Articular chondrocyte of knee joint (primary cell): ENCODE measurements at places on chromosomes 16 and 17. TPM values are rescaled to one million over a fixed set of nuclear protein-coding genes. Genes with fewer than 3 reads are reported as not detected.

The CD300E gene
- total RNA-seq, result under 0.01 TPM in 1 of 2 replicates, not detected in the other

The HS3ST2 gene
- not detected in 2 replicates for total RNA-seq

The CBFA2T3 gene
- total RNA-seq, result not detected in 2 replicates

The OR1E2 gene
- total RNA-seq, result 0.13 TPM in 1 of 2 replicates, not detected in the other

The EPOP gene
- 1.1 and 1.7 TPM in 2 replicates for total RNA-seq

The CCDC200 gene
- total RNA-seq, result 0.26 TPM in 1 of 2 replicates, not detected in the other

The LRRC37A gene
- 1.3 and 7.2 TPM in 2 replicates for total RNA-seq

The CES1 gene
- total RNA-seq, result 3.7 and 4.8 TPM in 2 replicates

The MYH1 gene
- total RNA-seq, result not detected in 2 replicates

The KIF2B gene
- not detected in 2 replicates for total RNA-seq

The CDH1 gene
- total RNA-seq, result 0.11 TPM in 1 of 2 replicates, not detected in the other

The SOX9 gene
- total RNA-seq, result 12.6 and 14.1 TPM in 2 replicates

The GAS2L2 gene
- total RNA-seq, result under 0.01 TPM in 1 of 2 replicates, not detected in the other

The TAC4 gene
- not detected in 2 replicates for total RNA-seq

The KRTAP2-2 gene
- not detected in 2 replicates for total RNA-seq

The CLEC3A gene
- total RNA-seq, result 0.22 and 0.52 TPM in 2 replicates

The CIBAR2 gene
- total RNA-seq, result 0.11 TPM in 1 of 2 replicates, not detected in the other

The NUTF2 gene
- total RNA-seq, result 96.1 and 188 TPM in 2 replicates

The TBC1D3E gene
- not detected in 2 replicates for total RNA-seq

The ABCA3 gene
- 1.6 and 2.5 TPM in 2 replicates for total RNA-seq

The CACNG3 gene
- total RNA-seq, result not detected in 2 replicates

The ZSCAN10 gene
- not detected in 2 replicates for total RNA-seq

The CFAP119 gene
- 2.1 and 2.2 TPM in 2 replicates for total RNA-seq

The SECTM1 gene
- total RNA-seq, result 4.2 and 7.7 TPM in 2 replicates
